Activated CD8-positive, alpha-beta memory T cell treated with anti-CD3 and anti-CD28 coated beads for 48 hours (primary cell): ENCODE measurements at places on chromosomes 3 and 15.

- no peak for DNase-seq
Measured at GRCh38 chr3:147616998-147617619, 207.9 kb downstream of the ZIC1 start.

DNA sequence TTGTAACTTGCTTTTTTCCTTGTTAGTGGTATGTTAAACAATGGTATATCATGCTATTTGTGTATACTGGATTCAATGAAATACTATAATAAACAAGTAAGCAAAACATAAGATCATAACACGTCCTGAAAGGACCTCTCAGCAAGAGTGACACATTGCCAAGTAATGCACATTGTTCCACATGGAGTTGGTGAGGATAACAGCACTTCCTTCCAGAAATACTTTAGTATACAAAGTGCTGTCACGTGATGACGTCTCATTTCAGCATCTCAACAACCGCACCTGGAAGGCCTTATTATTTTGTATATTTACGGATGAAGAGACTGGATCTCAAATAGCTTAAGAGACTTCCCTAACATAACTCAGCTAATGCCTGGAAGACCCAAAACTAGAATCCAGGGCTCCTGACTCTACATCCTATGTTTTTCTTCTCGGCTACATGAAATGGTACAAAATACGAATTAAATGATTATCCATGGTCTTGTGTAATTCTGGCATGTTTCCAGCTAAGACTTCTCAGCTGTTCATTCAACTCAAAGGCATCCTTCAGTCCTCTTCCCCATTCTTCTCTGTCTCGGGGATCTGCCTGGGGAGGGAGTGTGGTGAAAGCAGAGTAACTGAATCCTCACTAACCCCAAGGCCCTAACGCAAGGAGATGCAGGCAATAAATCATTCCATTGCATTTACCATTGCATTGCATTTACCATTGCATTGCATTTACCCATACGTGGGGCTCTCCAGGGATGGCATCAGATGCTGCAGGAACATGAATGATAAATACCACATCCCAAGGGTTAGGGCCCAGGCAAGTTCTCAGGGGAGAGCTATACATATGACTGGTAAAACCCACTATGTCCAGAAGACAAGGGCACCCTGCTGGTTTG, 79.2 kb downstream of the LIPC start:
- no peak for DNase-seq

DNA sequence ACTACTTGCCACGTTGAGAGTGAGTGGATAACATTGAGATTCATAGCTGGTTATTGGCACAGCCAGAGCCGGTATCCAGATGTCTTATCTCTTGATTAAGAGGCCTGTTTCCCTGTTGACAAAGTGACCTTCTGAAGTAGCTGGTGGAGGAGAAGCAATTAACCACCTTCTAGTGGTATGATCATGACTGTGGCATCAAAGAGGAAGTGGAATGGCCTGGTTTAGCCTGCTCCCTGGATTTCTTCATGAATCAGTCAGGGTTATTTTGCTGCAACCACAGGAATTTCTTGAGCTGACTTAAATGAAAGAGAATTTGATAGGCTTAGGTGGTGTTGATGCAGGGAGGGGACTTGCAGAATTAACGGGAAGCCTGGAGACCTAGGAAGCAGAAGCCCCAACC, 398.3 kb downstream of the MFSD1 start:
- no peak for DNase-seq

DNA sequence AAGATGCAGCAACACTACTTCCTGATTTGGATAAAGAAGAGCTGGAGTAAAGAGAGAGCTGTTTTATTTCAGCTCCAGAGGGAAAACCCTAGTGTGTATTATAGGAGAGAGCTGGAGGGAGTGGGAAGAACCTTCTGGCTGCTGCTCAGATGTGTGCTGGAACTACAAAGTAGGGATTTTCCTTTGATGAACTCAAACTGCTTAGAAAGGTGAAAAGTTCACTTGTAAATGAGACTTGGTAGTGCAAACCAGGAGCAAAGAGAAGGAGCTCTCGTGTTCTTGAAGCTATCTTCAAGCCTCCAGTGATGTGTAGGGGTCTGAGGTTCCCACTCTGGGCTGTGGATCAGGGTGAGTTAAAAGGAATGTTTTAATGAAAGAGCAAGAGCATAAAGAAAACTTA, 110.4 kb downstream of the EDEM1 start:
- no peak for DNase-seq

DNA sequence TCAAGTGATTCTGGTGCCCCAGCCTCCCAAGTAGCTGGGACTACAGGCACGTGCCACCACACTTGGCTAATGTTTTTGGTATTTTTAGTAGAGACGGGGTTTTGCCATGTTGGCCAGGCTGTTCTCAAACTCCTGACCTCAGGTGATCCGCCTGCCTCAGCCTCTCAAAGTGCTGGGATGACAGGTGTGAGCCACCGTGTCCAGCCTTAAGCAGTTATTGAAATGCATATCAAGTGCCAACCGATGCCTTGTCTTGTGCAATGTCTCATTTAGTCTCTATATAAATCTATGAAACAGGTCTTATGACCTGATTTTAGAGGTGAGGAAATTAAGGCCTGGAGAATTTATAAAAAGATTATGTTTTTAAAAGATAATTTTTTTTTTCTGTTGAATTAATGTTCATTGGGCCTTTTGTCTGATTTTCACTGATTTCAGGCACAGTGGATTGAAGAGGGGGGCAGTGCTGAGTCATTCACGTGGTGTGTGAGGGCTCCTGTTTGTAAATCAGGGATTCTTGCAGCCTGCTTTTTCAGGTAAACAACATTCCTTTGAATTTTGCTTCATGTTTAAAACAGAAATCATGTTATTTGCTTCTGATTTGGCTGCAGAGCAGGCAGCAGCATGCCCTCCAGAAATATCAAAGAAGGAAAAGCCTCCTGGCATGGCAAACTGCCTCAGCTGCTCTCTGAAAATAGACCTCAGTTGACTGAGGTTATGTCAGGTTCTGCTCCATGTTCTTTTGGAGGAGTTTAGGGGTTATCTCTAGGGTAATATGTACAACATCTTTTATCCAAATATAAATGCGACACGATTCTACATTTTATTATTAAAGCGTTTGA, 407.0 kb upstream of the RGMA start:
- no peak for DNase-seq

- DNase-seq, result no peak
Measured at GRCh38 chr3:187770224-187770623, 25.0 kb upstream of the BCL6 start.

DNA sequence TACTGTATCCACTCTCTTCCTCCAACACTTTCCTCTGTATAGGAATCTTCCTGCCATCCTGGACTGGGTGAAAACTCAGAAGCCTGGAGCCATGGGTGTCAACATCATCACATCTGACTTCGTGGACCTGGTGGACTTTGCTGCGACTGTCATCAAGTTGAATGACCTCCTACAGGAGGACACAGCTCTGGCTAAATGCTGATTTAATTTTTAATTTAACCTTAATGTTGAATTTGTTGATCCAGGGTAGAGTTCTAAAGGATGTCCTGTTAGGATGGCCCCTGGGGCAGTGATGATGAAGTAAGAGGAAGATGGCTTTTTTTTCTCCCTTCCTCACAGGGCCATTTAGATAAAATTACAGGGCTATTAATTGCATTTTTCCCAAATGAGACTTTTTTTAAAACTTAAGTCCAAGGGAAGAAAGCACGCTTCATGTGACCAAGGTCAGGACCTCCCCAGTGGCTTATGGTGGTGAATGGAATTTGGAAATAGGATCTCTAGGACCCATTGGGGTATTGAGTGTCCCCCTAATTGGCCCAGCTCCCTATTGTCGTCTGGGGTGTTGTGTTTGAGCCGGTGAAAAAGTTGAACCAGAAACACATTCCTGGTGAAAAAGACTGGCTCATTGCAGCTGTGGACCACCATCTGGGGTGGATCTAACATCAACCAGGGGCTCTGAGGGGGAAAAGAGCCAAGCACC, 125.7 kb upstream of the ZBED2 start:
- no peak for DNase-seq

DNA sequence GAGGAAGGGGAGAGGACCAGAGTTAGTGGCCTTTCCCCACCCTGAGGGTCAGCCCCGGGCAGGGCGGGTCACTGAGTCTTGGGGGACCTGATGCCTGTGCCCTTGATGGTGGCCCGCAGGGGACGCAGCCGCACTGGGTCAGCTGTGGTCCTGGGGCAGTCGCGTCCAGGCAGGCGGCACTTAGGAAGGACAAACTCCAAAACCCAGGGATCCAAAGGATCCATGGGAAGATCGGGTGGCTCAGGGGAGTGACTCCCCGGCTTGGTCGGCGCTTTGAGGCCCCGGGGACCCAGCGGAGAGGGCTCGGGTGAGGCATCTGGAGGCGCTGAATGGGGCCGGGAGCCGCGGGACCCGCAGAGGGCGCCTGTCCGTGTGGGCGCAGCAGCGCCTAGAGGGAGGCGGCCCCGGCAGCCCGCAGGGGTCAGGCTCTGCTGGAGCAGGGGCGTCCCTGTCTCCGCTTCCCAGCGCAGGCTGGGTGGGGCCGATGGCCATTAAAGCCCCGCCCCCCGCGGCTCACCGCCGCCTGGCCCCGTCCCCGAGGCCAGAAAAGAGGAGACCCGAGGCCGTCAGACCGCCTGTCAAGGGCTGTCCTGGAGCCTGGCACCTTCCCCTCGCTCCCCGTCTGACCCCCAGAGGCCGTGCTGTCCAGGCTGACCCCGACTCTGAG, 17.5 kb downstream of the CIDEC start:
- no peak for DNase-seq

DNA sequence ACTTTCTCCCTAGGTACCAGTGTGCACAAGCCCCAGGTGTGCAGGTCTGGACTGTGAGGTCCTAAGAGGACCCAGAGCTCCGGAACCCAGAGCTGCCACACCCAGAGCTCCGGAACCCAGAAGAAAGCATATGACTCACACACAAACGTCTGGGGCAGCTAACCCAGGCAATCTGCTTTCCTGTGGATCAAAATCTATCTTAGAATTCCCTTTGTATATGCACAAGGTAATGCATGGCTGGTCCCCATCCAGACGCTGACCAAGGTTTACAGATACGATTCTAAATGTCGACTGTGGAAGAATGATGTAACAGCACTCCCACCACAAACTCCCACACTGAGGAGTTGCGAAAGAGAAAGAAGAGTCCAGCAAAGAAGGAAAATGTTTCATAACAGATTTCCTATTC, 15.7 kb downstream of the KCNMB2 start:
- DNase-seq, result no peak

- no peak for DNase-seq
Measured at GRCh38 chr3:111613294-111613693, 18.1 kb upstream of the ZBED2 start.

GRCh38 chr15:76566276-76566675, 229.7 kb downstream of the ISL2 start:
- DNase-seq, result no peak

DNA sequence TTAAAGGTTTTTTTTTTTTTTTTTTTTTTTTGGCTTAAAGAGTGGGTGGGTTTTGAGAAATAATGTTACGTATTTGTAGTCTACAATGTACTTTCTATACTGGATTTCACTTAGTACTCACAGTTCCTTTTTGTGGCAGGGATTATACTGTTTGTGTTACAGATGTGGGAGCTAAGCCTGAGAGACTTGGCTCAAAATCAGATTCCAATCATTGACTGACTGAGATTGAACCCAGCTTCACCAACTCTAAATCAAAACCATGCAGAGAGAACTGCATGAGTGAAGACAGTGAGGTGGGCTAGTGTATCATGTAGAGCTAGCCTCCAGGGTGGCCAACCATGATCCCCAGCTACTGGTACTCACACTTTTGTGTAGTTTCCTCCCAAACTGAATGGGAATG, 68.0 kb downstream of the TMEM108 start:
- DNase-seq, result no peak

DNA sequence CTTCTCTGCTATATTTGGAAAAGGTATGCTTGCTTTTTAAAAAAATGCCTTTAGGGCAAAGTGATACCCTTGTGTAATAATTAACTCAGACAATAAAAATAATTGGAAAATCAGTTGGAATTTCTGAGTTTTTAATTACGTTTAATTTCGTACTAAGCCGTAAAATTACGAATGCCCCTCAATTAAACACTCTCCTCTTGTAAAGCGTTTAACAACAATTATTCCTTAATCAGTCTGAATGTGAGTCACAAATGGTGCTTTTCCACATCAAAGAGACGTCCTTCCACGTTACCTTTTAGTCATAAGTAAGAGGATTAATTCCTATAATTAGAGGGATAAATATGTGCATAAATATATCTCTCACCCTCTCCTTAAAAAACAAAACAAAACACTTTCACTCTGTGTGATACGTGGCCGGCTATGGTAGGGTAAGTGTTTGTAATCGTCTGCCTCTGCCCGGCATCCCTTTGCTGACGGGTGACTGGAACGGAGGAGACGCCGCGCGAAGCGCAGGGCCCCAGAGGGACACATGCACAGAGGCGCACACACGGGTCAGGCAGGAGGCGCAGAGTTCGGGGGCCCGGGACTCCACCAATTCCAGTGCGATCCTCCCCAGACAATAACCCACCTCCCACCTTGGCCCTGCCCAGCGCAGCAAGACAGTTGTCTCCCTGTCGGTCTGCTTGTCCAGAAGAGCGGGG, 9.7 kb upstream of the MEIS2 start:
- DNase-seq, result no peak

DNA sequence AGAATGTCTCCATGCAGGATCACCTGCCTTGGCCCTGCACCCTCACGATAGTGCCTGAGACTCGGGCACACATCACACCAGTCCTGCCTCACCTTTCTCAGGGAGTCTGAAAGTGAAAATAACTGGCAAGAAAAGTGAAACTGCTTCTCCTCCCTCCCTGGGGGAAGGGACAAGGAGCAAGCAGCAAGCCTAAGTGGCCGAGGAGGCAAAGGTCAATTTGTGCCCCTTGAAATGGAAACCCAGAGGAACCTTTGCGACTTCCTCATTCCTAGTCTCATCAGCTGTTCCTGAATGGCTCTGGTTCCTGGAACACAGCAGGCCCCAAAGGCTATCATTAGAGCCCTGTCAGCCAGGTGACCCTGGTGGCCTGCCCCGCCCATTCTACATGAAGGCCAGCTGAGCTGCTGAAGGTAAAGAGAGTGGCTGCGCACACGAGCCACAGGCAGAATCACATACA, 28.0 kb upstream of the SLCO2A1 start:
- DNase-seq, result no peak

- no peak for DNase-seq
Measured at GRCh38 chr15:36389107-36389506, 190.3 kb upstream of the CDIN1 start.

- no peak for DNase-seq
Measured at GRCh38 chr15:90095521-90095959, 6.7 kb downstream of the IDH2 start.

- DNase-seq, result no peak
Measured at GRCh38 chr3:100754563-100755334, 45.5 kb downstream of the TFG start.

DNA sequence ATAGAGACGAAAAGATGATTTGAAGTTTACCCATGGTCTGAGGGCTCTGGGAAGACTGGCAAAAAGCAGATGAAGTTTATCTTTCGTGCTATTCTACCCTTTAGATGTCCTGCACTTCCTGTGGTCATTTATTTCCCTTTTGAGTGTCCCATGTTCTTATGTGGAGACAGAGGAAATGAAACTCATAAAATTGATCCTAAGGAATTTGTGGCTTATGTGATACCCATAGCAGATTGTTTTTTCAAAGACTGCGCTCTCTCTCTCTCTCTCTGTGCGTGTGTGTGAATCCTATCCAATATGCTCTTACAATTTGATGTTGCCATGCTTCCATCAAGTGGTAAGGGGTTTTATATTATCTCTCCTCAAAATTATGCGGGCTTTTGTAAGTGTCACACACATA, 607.5 kb upstream of the DPPA4 start:
- DNase-seq, result no peak

- DNase-seq, result no peak
Measured at GRCh38 chr3:62057339-62058047, 315.9 kb downstream of the FEZF2 start.

- no peak for DNase-seq
Measured at GRCh38 chr15:42918047-42918446, 2.5 kb downstream of the TTBK2 start.
